ENCODE measurements at places on chromosomes 12 and 14.
A peak's percentile ranks its signal among the peaks of the same experiment; 100 is the strongest.

GRCh38 chr14:53663709-53664108 is 292.9 kb downstream of the BMP4 start:
- ATAC-seq = no peak

DNA sequence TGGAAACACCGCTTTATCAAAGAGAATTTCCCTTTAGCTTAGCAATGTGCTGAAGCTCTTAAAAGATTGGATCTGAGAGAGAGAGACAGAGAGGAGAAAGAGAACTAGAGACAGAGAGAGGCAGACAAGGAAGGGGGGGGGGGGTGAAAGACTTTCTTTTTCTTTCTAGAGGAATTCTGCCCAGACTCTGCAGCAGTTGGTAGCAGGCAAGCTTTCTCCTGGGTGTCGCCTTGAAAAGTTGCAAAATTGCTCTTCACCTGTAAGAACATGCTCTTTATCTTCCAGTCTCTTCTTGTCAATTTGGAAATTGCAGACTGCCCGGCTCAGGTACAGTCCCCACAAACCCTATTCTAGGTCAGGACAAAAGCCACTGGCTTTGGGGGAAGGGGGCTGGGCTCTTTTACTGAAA is 2.9 kb upstream of the OTX2 start:
- no peak for ATAC-seq

DNA sequence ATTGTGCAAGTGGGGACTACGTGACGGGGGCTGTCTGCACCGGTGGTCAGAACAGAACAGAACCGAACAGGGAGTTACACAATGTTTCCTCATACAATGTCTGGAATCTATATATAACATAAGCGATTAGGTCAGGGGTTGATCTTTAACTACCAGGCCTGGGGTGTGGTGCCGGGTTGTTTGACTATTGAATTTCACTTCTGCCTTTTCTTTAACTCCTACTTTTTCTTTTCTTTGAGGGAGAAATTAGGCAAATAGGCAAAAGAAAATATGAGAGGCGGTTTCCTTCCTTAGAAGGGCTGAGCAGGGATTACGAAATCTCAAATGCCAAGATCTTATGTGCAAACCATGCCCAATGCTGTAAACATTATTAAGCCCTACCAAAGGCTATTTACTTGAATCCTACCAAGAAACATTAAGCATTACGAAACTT is 140.3 kb downstream of the SLC38A6 start:
- no peak for ATAC-seq

DNA sequence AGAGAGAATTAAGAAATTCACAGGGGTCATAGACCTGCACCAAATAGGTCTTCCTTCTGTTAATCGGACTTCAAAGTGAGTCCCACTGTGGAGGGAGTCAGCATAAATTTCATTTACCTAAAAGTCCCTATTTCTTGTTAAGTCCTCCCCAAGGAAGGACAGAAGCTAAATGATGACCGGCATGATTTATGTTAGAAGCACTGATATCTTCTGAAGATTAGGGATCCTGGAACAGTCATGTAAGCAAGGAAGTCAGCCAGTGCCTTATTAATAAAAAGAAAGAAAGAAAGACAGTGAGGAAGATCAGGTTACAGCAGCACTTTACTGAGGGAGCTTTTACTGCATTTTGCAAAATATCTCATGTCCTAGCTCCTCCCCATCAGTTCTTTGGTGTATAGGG is 287.5 kb downstream of the FOXG1 start:
- ATAC-seq = no peak

- peak; percentile 44 for ATAC-seq
Measured at GRCh38 chr14:50062438-50063085, 53.8 kb downstream of the VCPKMT start.

DNA sequence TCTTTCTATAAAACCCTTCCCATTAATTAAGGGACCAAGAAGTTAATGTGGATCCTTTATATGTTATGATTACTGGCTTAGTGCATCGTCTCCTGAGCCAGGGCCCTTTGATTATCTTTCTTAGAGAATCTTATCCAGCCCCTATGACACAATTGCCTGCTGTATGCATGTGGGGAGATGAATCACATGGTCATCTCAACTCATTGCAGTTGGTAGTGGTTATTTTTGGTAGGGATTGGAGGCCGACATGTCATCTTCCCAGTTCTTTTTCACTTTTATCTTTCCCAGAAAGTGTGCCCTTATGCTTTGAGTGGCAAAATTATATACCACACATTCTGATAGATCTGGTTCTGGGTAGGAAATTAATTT is 26.0 kb downstream of the ZNF664 start:
- no peak for ATAC-seq

GRCh38 chr12:86249851-86250250 is 6.3 kb downstream of the MGAT4C start:
- peak; percentile 85 for ATAC-seq

GRCh38 chr14:78836777-78837176 is 666.6 kb downstream of the NRXN3 start:
- peak; percentile 96 for ATAC-seq

DNA sequence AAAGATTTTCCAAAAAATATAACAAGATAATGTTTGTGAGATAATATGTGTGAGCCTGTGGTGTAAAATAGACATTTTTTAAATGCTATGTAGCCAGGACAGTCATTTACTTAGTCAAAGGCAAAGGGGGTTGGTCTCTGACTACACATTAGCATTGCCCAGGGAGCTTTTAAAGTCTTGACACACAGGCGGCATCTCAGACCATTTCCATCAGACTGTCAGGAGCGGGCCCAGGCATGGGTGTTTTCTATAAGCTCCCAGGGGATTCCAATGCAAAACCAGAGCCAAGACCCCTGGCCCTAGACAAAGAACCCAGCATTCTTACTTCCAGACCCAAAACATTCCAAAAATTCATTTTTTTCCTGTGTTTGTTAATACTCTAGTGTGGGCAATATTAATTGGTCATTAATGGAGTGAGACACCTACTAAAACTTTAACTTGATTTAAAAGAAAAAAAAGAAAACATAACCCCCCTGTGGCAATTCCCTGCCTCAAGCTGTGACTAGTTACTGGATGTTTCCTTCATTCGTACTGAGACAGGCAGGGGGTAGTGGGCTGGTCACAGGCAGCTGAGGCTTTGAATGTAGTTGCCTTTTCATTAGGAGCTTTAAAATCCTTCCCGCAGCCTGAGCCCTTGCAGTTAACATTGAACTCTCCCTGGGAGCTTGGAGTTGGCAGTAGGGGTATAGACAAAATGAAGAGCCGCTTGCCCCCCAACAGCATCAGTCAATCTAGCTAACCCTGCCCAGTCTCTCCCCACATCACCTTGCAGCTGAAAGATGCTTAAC is 103.7 kb downstream of the CMKLR1 start:
- no peak for ATAC-seq

- no peak for ATAC-seq
Measured at GRCh38 chr12:112370199-112370598, 12.0 kb downstream of the HECTD4 start.

DNA sequence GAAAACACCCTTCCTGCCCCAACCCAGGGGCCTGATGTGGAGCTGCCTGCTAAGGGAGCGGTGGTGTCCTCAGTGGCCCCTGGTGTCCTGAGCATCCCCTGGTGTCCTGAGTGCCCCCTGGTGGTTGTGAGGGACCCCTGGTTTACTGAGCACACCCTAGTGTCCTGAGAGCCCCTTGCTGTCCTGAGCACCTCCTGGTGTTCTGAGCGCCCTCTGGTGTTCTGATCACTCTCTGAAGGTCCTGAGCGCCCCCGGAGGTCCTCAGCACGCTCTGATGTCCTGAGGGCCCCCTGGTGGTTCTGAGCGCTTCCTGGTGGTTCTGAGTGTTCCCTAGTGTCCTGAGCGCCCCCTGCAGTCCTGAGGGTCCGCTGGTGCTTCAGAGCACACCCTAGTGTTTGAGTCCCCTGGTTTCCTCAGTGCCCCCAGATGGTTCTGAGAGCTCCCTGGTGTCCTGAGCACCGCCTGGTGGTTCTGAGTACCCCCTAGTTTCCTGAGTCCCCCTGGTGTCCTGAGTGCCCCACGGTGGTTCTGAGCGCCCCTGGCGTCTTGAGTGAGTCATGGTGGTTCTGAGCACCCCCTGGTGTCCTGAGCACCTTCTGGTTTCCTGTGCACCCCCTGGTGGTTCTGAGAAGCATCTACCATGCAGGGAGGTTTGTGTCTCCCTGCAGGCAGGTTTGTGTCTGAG is 1004.2 kb downstream of the TMEM121 start:
- no peak for ATAC-seq
